Ecto neural progenitor cell (in vitro differentiated cells): ENCODE measurements at places on chromosomes 1 and 21.
A peak's percentile ranks its signal among the peaks of the same experiment; 100 is the strongest.

- DNase-seq = no peak
Measured at GRCh38 chr1:22739648-22740385, 29.2 kb downstream of the EPHB2 start.

- DNase-seq = no peak
Measured at GRCh38 chr1:41776891-41777441, 141.8 kb downstream of the HIVEP3 start.

DNA sequence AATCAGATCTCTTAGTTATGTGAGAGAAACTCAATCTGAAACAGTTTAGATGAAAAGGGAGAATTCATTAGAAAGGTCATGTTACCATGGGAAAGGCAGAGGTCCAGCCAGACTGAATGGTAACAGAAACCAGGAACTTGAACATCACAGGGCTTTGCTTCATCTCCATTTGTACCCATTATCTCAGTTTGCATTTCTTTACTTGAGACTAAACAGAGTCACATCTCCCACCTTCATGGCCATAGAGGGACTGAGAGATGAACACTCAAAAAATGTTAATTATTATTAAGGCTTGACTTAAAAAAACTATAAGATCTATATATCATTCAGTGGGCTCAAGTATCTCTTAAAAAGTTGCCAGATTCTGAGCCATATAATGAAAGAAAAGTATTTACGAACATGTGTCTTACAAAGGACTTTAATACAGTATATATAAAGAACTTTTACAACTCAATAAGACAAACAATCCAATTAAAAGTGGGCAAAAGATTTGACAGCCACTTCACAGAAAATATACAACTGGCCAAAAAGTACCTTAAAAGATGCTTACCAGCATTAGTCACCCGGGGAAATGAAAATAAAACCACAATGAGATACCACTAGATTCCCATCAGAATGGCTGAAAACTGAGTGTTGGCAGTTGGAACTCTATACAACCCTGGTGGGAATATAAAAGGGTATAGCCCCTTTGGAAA lies 13.2 kb downstream of the KYAT3 start:
- DNase-seq = no peak

DNA sequence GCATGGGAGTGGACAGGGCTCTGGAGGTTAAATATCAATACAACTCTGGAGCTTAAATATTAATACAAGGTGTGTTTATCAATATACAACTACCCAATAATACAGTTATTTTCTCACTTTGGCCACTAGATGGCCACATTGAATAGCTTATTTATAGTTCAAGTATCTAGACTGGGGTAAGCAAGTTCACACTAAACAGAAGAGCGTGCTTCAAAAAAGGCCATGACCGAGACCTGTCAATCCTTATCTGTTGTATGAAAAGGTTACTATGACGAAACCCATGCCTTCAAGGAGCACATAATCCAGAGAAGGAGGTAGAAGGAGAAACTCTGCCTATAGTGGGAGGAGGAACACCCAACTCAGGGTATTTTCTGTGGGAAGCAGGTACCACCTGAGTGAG lies 29.1 kb downstream of the CHML start:
- no peak for DNase-seq

DNA sequence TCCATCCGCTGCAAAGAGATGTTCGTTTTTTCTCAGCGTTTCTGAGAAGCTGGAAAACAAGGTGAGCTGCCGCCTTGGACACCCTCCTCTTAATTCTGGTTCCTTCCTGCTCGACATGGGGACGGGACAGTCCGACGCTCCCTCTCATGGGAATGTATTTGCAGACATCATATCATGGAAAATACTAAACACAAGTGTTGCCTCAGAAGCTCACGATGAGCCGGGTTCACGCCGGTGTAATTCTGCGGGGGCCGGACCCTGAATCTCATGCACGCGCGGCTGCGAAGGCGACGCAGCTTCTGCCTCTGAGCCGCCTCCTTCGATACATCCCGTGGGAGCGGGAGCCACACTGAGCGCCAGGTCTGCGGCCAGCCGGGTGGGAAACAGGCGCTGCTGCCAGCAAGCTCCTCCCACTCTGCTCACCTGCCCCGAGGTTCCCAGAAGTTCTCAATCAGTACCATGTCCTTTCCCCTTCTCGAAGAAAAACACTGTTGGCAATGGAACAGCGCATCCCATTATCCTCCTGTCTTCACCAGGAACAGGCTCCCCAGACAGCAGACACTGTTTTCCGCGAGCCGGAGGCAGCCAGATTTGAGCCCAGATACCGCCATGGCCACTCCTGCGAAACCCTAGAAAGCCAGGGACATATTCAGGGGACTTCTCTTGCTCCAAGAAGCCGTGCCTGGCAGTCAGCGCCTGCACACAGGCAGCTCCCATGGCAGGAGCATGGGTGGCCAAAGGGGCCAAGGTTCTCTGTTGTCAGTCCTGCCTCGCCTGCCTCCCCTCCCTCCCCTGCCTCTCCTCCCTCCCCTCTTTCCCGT lies 98.0 kb downstream of the WDR4 start:
- peak; percentile 66 for DNase-seq
